GM12891 (cell line): ENCODE measurements at places on chromosomes 3 and 15.

DNA sequence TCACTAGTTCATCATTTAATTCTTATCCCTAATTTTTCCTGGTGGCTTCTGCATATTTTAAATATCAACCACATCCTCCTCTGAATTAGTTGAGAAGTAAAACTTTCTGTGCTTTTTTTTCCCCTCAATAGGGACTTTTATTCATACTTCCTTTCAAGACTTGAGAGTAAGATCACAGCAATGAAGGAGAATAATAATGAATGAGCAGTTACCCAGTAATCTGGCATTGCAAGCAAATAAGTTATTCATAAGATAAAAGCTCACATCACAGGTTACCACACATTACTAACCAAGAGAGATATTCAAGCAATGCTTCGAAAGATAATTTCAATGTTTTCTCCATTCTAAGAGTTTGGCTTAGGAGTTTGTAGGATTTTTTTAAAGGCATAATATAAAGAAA lies 50.3 kb downstream of the BTLA start:
- no peak for DNase-seq

- no peak for DNase-seq
Measured at GRCh38 chr3:101091489-101091888, 98.3 kb upstream of the ABI3BP start.

- DNase-seq = no peak
Measured at GRCh38 chr15:57041416-57041815, 123.0 kb downstream of the TCF12 start.

DNA sequence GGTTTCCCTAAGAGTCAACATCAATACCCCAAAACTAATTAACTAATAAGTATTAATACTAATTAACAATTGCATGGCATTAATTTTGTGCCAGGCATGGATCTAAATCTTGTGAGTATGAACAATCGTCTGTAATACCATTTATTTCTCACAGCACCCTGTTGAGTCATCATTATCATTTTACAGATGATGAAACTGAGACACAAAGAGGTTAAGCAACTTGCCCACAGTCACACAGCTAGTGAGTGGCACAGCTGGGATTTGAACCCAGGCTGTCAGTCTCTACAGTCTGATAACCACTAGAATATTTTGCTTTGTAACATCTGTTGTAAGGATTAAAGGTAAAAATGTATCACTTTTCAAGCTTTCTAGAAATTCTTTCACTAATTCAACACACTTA lies 423.4 kb upstream of the WNT5A start:
- DNase-seq = no peak

GRCh38 chr3:101878589-101878988 lies 29.3 kb downstream of the NFKBIZ start:
- DNase-seq = no peak

GRCh38 chr3:124217542-124217941 lies 225.6 kb upstream of the ROPN1 start:
- DNase-seq = no peak

- DNase-seq = no peak
Measured at GRCh38 chr15:92098869-92099268, 245.4 kb downstream of the SLCO3A1 start.

GRCh38 chr3:52319921-52320595 lies 3.9 kb downstream of the DNAH1 start:
- DNase-seq = no peak

DNA sequence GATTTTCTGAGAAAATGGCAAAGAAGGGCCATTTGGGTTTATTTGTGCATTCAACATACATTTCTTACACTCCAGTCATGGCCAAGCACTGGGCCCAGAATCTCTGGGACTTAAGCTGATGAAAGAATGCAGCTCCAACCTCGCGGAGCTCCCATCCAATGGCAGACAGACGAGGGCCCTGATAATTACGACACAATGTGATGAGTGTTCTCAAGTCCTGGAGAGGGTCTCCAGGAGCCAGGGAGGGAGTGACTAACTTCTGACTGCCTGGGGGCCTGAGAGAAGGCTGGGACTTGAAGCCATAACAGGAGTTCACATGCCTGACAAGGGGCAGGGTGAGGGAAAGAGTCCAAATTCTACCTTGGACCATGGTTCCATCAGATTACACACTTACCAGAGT lies 42.6 kb upstream of the BNC1 start:
- DNase-seq = no peak

DNA sequence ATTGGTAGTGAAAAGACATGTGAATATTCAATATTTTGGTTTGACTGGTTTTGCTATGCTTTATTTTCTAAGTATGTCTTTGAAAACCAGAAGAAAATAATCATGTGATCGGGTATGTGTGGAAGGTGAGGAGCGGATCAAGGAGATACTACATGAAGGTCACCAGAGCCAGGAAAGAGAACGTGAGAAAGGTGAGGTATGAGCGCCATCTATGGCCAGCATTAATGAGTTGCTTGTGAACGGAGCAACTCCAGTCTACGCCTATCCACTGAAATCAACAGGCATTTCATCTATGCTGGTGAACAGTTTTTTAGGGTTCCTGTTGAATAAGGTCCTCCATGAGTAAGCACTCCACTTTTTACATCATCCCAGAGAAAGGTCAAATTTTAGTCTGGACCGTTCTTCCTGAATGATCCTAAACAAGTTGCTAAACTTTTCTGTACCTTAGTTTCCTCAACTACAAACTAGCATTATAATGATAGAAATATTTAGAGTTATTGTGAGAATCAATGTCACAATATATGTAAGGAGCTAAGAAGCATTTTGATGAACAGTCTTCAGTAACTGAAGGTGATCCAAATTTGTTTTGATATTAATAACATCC lies 1435.2 kb upstream of the CADM2 start:
- no peak for DNase-seq

DNA sequence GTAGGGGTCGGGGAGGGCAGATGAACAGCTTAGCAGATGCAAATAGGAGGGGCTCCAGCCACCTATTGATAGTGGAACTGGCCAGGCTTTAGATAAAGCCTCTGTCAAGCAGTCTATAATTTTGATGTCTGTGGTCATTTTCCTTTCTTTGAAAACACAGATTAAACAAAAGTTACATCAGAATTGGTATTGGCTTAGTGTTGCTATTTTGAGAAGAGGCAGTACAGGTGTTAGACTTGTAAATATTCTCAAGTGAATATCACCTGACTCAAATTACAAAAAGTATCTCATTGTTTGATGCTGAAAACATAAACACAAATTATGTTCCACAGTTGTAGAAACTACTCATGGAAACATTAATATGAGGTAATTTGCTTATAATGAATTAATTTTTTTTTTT lies 18.1 kb downstream of the GHRL start:
- no peak for DNase-seq

GRCh38 chr3:131530388-131530787 lies 27.6 kb upstream of the MRPL3 start:
- DNase-seq = no peak

GRCh38 chr3:127822682-127823425 lies 539 bp upstream of the MGLL start:
- DNase-seq = peak; percentile 41
